Femur (tissue), 1 donor: ENCODE measurements at places on chromosomes 4 and X.
A peak's percentile ranks its signal among the peaks of the same experiment; 100 is the strongest.

- no peak for DNase-seq
Observed at GRCh38 chrX:85365370-85365995, 14.0 kb downstream of the POF1B start.

GRCh38 chrX:124125471-124125870, 164.0 kb downstream of the STAG2 start:
- no peak for DNase-seq

DNA sequence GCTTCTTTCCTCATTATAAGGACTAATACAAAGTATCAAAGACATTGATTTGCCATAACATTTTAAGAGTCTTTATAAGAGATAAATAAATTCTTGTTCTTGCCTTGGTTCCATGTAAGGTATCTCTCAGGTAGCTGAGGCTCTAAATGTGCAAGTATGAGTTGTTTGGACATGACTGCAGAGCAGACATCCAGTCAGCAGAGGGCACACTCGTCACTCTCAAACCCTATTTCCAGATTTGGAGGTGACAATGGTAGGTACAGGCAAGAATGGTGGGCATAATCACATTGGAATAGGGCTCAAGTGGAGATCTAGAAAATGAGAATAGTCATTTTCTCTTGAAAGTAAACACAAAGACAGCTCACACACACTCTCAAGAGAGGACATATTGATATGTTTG, 133.3 kb upstream of the ZIC3 start:
- DNase-seq, result no peak

DNA sequence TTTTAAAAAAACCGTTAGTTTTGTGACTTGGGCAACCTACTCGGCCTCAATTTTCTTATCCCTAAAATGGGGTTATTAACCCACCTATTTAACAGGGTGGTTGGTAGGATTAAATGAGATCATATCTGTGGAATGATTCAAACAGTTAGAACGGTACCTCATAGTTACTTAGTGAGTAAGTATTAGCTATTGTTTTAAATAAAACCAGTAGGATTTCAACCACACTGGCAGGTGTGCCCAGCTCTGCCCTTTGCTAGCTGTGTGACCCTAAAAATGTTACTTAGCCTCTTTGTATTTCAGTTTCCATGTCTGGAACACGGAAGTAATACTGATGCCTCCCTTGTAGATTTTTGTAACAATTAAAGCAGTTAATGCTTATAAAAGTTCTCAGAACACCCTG, 225.8 kb upstream of the SPRY1 start:
- no peak for DNase-seq

DNA sequence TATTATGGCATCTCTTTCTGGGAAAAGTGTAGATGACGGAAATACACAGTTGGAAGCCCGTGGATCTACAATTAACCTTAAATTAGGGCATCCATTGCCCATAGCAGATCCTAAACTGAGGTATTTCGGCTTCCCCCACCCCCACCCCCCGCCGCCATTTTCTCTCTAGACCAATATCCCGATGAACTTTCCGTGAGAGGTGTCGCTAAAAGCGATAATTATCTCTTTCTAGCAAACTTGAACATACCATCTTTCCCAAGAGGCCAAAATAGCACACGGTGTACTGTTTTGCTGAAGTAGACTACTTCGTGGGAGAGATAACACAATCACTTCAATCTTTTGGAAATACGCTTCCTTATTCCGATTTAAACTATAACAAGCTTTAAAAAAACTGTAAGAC, 554 bp downstream of the KLHL15 start:
- peak; percentile 37 for DNase-seq

DNA sequence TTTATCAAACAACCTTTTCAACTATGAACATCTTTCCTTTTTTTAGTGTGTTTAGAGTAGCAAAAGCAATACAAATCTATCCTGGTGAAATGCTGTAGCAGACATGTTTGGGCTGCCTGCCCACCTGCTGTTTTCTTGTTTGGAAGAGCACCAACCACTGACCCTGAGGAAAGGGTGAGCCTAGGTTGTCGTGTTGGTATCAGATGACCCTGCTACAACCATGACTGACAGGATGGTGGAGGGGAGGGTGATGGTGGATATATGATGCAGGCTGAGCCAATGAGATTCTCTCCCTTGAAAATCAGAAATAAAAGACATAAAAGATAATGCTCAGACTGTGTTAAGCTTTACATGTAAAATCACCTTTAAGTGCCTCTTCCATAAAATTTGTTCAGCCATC, 201.2 kb downstream of the NPNT start:
- DNase-seq, result no peak
